ENCODE measurements at places on chromosomes 2 and 18. TPM values are rescaled to one million over a fixed set of nuclear protein-coding genes. Genes with fewer than 3 reads are reported as not detected.

MALL gene
- 166 TPM for total RNA-seq

TUBB8B gene
- total RNA-seq = not detected

GIGYF2 gene
- 23.2 TPM for total RNA-seq

LRATD1 gene
- total RNA-seq = 0.02 TPM

PLEKHM3 gene
- total RNA-seq = 2.8 TPM

CEP192 gene
- 7.9 TPM for total RNA-seq

FAM228A gene
- total RNA-seq = not detected

ALK gene
- not detected for total RNA-seq

RESP18 gene
- not detected for total RNA-seq

ANKRD23 gene
- 2.3 TPM for total RNA-seq

KIAA2012 gene
- total RNA-seq = not detected

ATIC gene
- 223 TPM for total RNA-seq

FSHR gene
- not detected for total RNA-seq

SLC66A2 gene
- total RNA-seq = 19.1 TPM

COX5B gene
- total RNA-seq = 299 TPM

KCNF1 gene
- total RNA-seq = 44.6 TPM

IL37 gene
- total RNA-seq = not detected

MC5R gene
- not detected for total RNA-seq

HOXD3 gene
- not detected for total RNA-seq

SLC19A3 gene
- total RNA-seq = 2.3 TPM

TBR1 gene
- total RNA-seq = 0.03 TPM

GPR39 gene
- total RNA-seq = 9.0 TPM

TMEM185B gene
- total RNA-seq = 48.5 TPM

TMEM178A gene
- total RNA-seq = 0.29 TPM

KIF5C gene
- total RNA-seq = 0.39 TPM

ZNF24 gene
- total RNA-seq = 12.3 TPM

AAMP gene
- 124 TPM for total RNA-seq

SERPINB5 gene
- total RNA-seq = 0.09 TPM

LDLRAD4 gene
- total RNA-seq = 3.3 TPM

UGT1A7 gene
- total RNA-seq = 5.1 TPM

TNS1 gene
- total RNA-seq = 18.5 TPM

All from A549 treated with GW870086 at 1 μM for 4 hours (cell line).